Sigmoid colon (tissue), 7 donors: ENCODE measurements at places on chromosomes 7 and 10. TPM values are rescaled to one million over a fixed set of nuclear protein-coding genes. Genes with fewer than 3 reads are reported as not detected.

Gene CTAGE4
- total RNA-seq: 1.5 TPM

- DNase-seq: no peak
- no peaks in the 10 kb centered on the region for H3K27me3 ChIP-seq
- no peak overlapping the region for H3K4me3 ChIP-seq
Observed at GRCh38 chr7:24201226-24201625, 82.8 kb upstream of the NPY start.

GRCh38 chr10:124547647-124548168, 86.1 kb downstream of the LHPP start:
- H3K4me3 ChIP-seq: no peak overlapping the region
- H3K36me3 ChIP-seq: no peaks in the 10 kb centered on the region
- no peak overlapping the region for H3K27ac ChIP-seq
- DNase-seq: no peak
- no peaks in the 10 kb centered on the region for H3K27me3 ChIP-seq
- H3K4me1 ChIP-seq: no peaks in the 10 kb centered on the region

DNA sequence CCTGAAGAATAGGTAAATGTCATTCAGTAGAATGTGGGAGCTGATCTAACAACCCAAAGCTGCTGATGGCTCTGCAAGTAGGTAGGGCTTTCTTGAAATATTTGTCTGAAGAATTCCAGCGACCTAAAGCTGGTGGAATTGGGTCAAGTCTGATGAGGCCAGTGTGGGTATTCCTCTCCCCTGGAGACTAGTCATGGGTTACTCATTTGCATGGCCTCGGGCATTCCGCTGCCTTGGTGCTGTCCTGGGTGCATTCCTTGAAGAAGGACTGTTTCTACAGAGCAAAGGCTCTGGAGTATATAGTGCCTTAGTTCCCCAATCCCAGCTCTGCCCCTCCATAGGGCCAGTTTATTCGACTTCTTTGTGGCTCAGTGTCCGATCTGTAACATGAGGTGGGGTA, 19.2 kb downstream of the PDK4 start:
- H3K27ac ChIP-seq: no peak overlapping the region
- H3K4me1 ChIP-seq: no peaks in the 10 kb centered on the region
- H3K36me3 ChIP-seq: no peaks in the 10 kb centered on the region
- H3K27me3 ChIP-seq: no peaks in the 10 kb centered on the region
- no peak overlapping the region for H3K4me3 ChIP-seq

- DNase-seq: no peak
- no peaks in the 10 kb centered on the region for H3K4me1 ChIP-seq
- no peaks in the 10 kb centered on the region for H3K36me3 ChIP-seq
- H3K27ac ChIP-seq: no peak overlapping the region
- no peak overlapping the region for H3K4me3 ChIP-seq
Observed at GRCh38 chr7:37698276-37698675, 14.7 kb downstream of the GPR141 start.

Gene HYAL4
- total RNA-seq: not detected

DNA sequence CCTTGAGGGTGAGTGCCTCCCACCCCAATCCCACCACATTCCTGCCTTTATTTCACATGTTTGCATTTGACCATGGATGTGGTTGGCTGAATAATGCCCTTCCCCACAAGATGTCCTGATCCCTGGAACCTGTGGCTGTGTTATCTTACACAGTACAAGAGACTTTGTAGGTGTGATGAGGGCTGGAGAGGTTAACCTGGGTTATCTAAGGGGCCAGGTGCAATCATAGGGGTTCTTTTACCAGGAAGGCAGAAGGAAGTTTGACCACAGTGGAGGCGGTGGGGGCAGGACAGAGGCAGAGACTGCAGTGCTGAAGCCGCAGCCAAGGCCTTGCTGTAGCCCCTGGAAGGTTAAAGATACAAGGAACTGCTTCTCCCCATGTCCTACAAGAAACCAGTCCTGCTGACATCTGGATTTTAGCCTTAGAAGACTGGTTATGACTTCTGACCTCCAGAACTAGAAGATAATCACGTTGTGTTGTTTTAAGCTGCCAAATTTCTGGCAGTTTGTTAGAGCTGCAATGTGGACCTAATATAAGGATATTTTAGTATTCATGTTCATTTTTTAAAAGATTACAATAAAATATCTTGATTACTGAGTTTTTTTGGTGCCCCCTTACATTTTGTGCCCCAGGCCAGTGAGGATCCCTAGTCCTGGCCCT, 136.6 kb downstream of the ARHGAP22 start:
- H3K27me3 ChIP-seq: peaks cover 7% of the 10 kb centered on the region
- H3K4me1 ChIP-seq: peaks cover 39% of the 10 kb centered on the region

GRCh38 chr7:125030756-125031387, 101.2 kb upstream of the POT1 start:
- no peaks in the 10 kb centered on the region for H3K27me3 ChIP-seq
- no peak overlapping the region for H3K4me3 ChIP-seq
- H3K27ac ChIP-seq: no peak overlapping the region
- no peaks in the 10 kb centered on the region for H3K36me3 ChIP-seq
- H3K4me1 ChIP-seq: peaks cover 5% of the 10 kb centered on the region

DNA sequence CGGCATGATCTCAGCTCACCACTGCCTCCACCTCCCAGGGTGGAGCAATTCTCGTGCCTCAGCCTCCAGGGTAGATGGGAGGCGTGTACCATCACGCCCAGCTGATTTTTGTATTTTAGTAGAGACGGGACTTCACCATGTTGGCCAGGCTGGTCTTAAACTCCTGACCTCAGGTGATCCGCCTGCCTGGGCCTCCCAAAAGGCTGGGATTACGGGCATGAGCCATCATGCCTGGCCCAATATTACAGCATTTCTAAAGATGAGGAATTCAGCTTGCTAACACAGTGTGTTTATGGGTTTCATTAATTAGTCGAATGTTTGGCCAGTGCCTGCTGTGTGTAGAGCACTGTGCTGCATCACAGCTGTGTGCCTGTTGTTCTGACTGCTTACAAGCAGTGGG, 3.7 kb downstream of the WDR37 start:
- peaks cover 12% of the 10 kb centered on the region for H3K4me1 ChIP-seq
- no peak overlapping the region for H3K27ac ChIP-seq
- H3K4me3 ChIP-seq: no peak overlapping the region
- no peaks in the 10 kb centered on the region for H3K36me3 ChIP-seq
- no peaks in the 10 kb centered on the region for H3K27me3 ChIP-seq

Gene OR2A1
- 0.16 TPM for total RNA-seq

DNA sequence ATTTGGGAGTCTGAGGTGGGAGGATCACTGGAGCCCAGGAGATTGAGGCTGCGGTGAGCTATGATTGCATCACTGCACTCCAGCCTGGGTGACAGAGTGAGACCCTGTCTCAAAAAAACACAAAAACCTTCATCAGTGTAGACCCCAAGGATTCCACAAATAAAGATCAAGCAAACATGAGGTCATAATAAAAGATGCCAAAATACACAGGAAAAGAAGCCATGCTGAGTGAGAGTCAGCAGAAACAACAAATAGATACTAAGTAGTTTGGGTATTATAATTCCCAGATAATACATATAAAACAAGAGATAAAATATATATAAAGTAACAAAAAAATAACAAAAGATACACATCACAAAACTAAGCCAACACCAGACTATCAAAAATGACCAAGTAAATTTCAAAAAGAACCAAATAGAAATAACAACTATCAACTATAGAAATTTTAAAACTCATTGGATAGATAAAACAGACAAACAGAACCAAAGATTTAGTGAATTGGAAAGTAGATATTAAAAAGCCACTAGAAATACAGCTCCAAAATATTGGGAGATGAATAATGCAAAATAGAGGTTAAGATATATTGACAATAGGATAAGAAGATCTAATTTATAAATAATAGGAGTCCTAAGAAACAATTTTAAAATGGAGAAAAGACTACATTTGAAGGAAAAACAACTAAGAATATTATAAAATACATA, 48.9 kb upstream of the FHIP2A start:
- H3K36me3 ChIP-seq: no peaks in the 10 kb centered on the region
- no peak for DNase-seq
- peaks cover 7% of the 10 kb centered on the region for H3K4me1 ChIP-seq
- H3K27ac ChIP-seq: no peak overlapping the region
- H3K27me3 ChIP-seq: peaks cover 3% of the 10 kb centered on the region
- H3K4me3 ChIP-seq: no peak overlapping the region

- H3K36me3 ChIP-seq: no peaks in the 10 kb centered on the region
- H3K27me3 ChIP-seq: no peaks in the 10 kb centered on the region
- no peak overlapping the region for H3K4me3 ChIP-seq
- DNase-seq: no peak
- H3K4me1 ChIP-seq: peaks cover 26% of the 10 kb centered on the region
Observed at GRCh38 chr7:28348636-28349035, 63.7 kb upstream of the CREB5 start.

GRCh38 chr7:50415844-50416364, 34.2 kb downstream of the FIGNL1 start:
- H3K4me1 ChIP-seq: no peaks in the 10 kb centered on the region
- no peak for DNase-seq
- H3K36me3 ChIP-seq: no peaks in the 10 kb centered on the region

GRCh38 chr7:151060416-151061212, 1.2 kb downstream of the SLC4A2 start:
- peaks cover 63% of the 10 kb centered on the region for H3K4me1 ChIP-seq
- H3K27me3 ChIP-seq: no peaks in the 10 kb centered on the region
- H3K36me3 ChIP-seq: no peaks in the 10 kb centered on the region
- DNase-seq: peak; percentile 82

Gene TRPV6
- not detected for total RNA-seq

Gene CC2D2B
- total RNA-seq: 5.3 TPM

Gene RTKN2
- not detected for total RNA-seq

GRCh38 chr7:20858951-20859350, 72.3 kb upstream of the SP8 start:
- H3K4me3 ChIP-seq: no peak overlapping the region
- no peaks in the 10 kb centered on the region for H3K36me3 ChIP-seq
- no peak for DNase-seq
- no peaks in the 10 kb centered on the region for H3K4me1 ChIP-seq
- H3K27ac ChIP-seq: no peak overlapping the region

- no peaks in the 10 kb centered on the region for H3K4me1 ChIP-seq
- no peak for DNase-seq
- H3K27me3 ChIP-seq: no peaks in the 10 kb centered on the region
- H3K4me3 ChIP-seq: no peak overlapping the region
Observed at GRCh38 chr7:108605559-108606201, 36.0 kb downstream of the DNAJB9 start.

GRCh38 chr7:82676777-82677463, 233.3 kb upstream of the CACNA2D1 start:
- no peak overlapping the region for H3K27ac ChIP-seq
- H3K27me3 ChIP-seq: no peaks in the 10 kb centered on the region
- peaks cover 10% of the 10 kb centered on the region for H3K4me1 ChIP-seq
- H3K36me3 ChIP-seq: no peaks in the 10 kb centered on the region
- H3K4me3 ChIP-seq: no peak overlapping the region
- DNase-seq: no peak

Gene C7orf33
- total RNA-seq: not detected

DNA sequence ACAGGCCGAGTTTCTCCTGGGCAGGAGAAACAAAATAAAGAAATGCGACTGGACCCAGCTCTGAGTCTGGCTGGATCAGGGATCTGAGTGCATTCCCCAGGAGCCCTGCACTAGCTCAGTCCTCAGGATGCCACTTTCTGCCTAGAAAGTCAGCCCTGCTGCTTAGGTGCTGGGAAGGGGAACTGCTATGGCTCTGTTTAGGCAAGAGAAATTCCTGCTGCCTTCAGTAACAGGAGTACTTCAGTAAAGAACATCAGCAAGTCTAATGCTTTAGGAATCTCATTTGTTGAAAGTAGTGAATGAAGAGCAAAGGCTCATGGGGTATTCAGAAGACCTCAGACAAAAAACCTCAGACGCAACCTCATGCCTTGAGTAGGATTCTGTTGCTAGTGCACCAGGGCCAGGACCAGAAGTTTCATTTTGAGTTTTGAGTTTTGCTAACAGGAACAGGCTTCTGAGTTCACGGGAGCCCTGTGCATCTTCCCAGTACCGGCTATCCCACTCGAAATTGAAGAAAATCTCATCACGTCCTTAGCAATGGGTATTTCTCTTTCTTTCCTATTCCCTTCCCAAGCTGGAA, 170.8 kb upstream of the CDCA7L start:
- H3K4me3 ChIP-seq: no peak overlapping the region
- H3K36me3 ChIP-seq: no peaks in the 10 kb centered on the region
- no peak for DNase-seq
- no peak overlapping the region for H3K27ac ChIP-seq
- no peaks in the 10 kb centered on the region for H3K27me3 ChIP-seq

Gene RPP38
- 21.0 TPM for total RNA-seq

Gene GRID2IP
- not detected for total RNA-seq

Gene CALHM1
- not detected for total RNA-seq

Gene DNAJB12
- 27.1 TPM for total RNA-seq

DNA sequence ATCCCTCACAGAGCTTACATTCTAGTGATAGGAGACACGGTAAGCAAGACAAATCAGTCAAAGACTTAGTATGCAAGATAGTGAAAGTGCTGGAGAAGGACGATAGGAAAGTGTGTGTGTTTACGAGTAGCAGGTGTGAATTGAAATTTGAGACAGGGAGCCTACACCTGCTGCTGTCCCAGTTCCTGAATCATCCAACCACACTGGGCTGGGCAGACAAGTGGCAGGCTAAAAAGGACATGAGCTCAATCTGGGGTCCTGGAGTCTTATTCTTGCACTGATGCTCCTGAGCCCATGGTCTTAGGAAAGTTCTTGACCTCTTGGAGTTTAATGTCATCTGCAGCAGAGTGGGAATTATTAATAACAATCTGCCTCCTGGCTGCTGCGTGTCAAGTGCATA, 16.2 kb downstream of the RBP3 start:
- DNase-seq: no peak
- no peak overlapping the region for H3K4me3 ChIP-seq
- H3K36me3 ChIP-seq: no peaks in the 10 kb centered on the region
- H3K27me3 ChIP-seq: no peaks in the 10 kb centered on the region
- no peaks in the 10 kb centered on the region for H3K4me1 ChIP-seq

GRCh38 chr10:35353805-35354204, 17.5 kb downstream of the CCNY start:
- H3K4me1 ChIP-seq: peaks cover 85% of the 10 kb centered on the region
- no peak for DNase-seq
- H3K36me3 ChIP-seq: no peaks in the 10 kb centered on the region
- H3K27me3 ChIP-seq: no peaks in the 10 kb centered on the region

DNA sequence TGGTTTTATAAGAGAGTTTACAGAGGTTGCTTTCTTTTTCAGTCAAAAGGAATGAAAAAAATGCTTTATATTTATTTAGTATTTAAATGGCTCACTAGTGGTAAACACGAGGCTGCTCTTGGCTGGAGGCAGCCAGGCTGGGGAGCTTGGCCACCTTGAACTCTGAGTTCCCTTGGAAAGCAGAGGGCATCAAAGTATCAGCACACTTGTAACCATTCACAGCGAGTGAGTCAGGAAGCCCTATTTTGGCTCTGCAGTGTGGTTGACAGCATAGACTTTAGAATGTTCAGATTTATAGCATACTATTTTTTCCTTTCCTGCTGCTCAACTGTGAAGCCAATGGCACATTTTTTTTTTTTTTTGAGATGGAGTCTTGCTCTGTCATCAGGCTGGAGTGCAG, 51.6 kb downstream of the CYCS start:
- H3K27ac ChIP-seq: no peak overlapping the region
- no peak overlapping the region for H3K4me3 ChIP-seq
- no peaks in the 10 kb centered on the region for H3K4me1 ChIP-seq
- no peaks in the 10 kb centered on the region for H3K27me3 ChIP-seq
- no peaks in the 10 kb centered on the region for H3K36me3 ChIP-seq

Gene RAMP3
- 18.4 TPM for total RNA-seq

Gene NANOS1
- total RNA-seq: 4.7 TPM
